GM12878 (cell line): ENCODE measurements at places on chromosomes 11 and 22. TPM values are rescaled to one million over a fixed set of nuclear protein-coding genes. Genes with fewer than 3 reads are reported as not detected.

- no peak for DNase-seq
Observed at GRCh38 chr11:92707173-92707619, 262.3 kb upstream of the MTNR1B start.

DNA sequence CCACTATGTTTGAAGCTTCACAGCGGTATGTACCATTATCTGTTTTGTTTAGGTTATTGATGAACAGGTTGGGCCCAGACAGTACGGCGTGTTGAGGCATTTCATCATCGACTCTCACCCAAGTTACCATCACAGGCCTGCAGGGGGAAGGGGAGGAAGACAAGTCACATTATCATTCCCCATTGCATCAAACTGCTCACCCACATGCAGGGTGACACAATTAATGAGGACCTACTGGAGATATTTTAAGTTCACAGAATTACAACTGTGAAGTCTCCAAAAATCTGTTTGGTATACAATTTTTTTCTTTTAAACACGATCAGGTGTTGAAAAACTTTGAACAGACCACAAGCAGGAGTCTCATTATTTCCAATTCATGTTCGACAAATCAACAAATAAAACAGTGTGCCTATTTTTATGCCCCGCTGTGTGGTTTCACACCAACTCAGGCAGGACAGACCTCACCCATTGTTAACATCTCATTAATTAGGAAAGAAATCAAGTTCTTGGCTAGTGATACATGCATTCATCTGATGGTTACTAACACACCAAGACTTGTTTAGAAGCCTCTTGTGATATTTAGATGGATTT, 289.5 kb downstream of the CADM1 start:
- no peak for DNase-seq

DNA sequence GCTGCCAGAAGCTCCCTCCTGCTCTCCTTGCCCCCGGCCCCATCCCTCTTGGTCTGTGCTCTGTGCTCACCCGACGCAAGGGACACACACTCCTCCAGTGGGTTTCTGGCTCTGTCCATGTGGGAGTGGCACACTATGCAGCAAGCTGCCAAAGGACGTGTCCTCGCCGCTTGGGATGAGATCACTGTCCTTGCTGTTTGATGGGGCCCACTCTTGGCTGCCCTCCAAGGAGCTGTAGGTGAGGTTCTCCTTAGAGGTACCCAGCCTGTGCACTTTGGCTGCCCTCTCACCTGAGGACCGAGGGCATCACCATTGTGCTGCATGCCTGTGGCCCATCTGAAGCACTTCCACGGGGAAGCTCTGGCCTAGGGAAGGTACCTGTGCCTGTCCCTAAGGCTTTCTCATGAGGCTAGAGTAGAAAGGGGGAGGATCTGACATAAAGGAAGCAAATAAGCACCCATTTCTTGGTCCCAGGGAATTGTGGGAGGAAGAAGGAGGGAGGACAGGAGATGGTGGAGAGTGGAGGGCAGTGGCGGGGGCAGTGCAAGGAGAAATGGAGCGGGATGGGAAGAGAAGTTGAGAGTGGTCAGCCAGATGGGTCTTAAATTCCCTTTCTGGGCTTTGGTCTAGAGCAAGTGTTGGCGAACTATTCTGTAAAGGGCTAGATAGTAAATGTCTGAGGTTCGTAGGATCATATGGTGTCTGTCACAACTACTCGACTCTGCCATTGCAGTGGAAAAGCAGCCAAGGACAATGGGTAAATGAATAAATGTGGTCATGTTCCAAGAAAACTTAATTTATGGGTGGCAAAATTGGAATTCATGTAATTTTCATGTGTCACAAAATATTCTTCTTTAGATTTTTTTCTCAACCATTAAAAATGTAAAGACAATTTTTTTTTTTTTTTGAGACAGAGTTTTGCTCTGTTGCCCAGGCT, 47.0 kb upstream of the AMPD3 start:
- DNase-seq, result no peak

DNA sequence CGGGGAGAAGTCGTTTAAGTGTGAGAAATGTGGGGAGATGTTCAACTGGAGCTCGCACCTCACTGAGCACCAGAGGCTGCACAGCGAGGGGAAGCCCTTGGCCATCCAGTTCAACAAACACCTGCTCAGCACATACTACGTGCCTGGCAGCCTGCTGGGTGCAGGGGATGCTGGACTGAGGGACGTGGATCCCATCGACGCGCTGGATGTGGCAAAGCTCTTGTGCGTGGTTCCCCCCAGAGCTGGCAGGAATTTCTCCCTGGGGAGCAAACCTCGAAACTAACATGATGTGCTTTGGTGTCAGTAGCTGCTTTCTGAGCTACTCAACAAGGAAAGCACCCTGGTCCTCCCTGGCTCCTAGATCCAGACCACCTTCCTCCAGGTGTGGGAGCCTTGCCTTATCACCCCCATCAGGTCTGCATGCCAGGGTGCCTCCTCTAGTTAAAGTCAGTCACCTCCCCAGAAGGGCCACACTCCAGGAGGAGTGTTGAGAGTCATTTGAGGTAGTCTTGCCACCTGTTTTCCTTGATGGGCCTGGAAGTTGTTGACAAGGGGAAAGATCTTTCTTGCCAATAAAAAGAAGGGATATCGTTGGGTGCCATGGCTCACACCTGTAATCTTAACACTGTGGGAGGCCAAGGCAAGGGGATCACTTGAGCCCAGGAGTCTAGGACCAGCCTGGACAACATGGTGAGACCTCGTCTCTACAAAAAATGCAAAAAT, 12.9 kb downstream of the ZNF74 start:
- no peak for DNase-seq

The MMP27 gene
- total RNA-seq, result not detected in 2 replicates

- no peak for DNase-seq
Observed at GRCh38 chr11:74004759-74005615, 3.9 kb downstream of the UCP3 start.
